ENCODE measurements at places on chromosomes 7 and 10. TPM values are rescaled to one million over a fixed set of nuclear protein-coding genes. Genes with fewer than 3 reads are reported as not detected.

Gene SPDYE18
- total RNA-seq, result not detected

Gene ERVW-1
- total RNA-seq, result not detected

Gene TYW1B
- 0.99 TPM for total RNA-seq

Gene CTNNA3
- not detected for total RNA-seq

Gene SRGN
- 65.8 TPM for total RNA-seq

Gene GARIN1A
- 1.2 TPM for total RNA-seq
